Pancreas (tissue), 10 donors: ENCODE measurements at places on chromosomes 16 and 17.

- DNase-seq, result no peak
Measured at GRCh38 chr16:49528866-49529288, 155.3 kb downstream of the C16orf78 start.

DNA sequence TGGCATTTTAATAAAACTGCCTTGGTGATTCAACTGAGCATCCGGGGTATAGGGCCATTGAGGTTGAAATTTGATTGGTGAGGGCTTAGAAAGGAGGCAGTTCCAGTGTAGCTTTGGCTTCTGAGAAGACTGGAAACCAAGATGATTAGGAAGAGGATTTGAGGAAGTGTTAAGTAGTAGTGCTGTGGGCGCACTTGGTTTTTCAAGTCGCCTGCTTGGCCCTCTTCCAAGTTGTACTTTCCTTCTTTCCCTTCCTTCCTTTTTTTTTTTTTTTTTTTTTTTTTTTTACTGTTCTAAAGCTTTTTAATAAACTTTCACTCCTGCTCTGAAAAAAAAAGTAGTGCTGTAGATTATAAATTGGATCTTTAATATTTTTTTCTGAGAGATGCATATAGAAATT, 320.5 kb downstream of the UTP18 start:
- no peak for DNase-seq

GRCh38 chr16:5000573-5001001, 33.1 kb downstream of the NAGPA start:
- DNase-seq, result no peak

DNA sequence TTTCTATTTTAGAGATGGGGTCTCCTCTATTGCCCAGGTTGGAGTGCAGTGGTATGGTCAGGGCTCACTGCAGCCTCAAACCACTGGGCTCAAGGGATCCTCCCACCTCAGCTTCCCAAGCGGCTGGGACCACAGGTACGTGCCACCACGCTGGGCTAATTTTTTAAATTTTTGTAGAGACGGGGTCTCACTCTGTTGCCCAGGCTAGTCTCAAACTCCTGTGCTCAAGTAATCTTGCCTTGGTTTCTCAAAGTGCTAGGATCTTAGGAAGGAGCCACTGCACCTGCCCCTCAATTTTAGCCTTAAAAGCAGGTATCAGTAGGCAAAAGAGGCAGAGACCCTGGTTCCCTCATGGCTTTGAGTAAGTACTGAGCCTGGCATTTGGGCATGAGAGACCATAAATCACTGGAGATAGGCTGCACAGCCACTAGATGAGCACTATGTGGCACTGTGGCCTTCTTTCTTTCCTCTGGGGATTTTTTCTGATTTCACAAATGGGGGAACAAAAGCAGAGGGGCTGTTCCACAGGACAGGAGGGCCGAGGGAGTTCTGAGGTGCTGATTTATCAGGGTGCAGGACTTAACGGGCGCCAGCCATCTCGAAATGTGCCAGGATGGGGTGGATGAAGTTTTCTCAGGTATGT, 82.2 kb downstream of the PLXDC1 start:
- no peak for DNase-seq

DNA sequence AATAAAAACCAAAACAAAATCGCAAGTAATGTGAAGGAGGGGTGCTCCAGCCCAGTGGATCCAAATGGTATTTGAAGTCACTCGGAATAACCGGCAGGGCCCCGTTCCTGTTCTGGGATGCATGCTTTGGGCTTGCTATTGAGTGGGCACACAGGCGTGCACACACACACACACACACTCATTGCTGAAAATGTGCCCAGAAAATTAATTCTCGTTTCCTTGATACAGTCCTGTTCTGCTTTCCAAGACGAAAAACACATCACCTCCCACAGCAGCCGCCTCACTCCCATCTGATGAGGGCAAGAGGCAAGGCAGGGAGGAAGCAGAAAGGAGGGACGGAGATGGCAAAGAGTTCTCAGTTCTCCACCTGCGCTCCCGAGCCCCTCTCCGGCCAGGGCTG, 62.2 kb upstream of the SDK2 start:
- DNase-seq, result no peak

- DNase-seq, result no peak
Measured at GRCh38 chr17:74842146-74842598, 17.5 kb downstream of the GRIN2C start.

- DNase-seq, result no peak
Measured at GRCh38 chr17:12349297-12349696, 316.4 kb upstream of the MYOCD start.

DNA sequence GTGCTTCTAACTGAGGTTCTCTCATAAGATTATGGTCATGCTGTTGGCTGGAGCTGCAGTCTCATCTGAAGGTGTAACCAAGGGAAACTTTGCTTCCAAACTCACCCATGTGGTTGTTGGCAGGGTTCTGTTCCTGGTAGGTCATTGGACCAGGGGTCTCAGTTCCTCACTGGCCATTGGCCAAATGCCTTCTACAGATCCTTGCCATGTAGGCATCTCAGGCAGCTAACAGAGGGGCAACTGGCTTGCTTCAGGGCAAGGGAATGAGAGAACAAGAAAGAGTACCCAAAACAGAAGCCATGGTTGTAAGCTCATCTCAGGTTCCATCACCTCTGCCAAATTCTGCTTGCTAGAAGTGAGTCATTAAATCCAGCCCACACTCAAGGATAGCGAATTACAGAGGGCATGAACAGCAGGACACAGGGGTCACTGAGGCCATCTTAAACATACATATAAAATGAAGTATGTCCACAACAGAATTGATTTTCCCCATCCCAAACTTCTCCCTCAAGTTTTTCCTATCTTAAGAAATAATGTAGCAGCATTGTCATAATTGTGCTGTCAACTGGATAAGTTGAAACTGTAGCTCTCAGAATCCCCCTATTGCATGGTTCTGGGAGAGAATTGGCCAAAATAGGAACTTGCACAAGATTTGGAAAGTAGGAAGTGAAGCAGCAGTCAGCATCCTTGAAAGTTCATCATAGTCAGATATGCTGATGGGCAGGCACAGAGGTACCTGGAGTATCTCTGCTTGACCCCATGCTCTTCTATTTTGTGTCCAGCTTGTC, 42.4 kb upstream of the CES5A start:
- no peak for DNase-seq

- DNase-seq, result no peak
Measured at GRCh38 chr16:81651758-81652718, 127.1 kb upstream of the PLCG2 start.

- no peak for DNase-seq
Measured at GRCh38 chr17:11503308-11504035, 94.8 kb upstream of the DNAH9 start.

GRCh38 chr17:19291646-19292376, 54.6 kb downstream of the EPN2 start:
- DNase-seq, result no peak

DNA sequence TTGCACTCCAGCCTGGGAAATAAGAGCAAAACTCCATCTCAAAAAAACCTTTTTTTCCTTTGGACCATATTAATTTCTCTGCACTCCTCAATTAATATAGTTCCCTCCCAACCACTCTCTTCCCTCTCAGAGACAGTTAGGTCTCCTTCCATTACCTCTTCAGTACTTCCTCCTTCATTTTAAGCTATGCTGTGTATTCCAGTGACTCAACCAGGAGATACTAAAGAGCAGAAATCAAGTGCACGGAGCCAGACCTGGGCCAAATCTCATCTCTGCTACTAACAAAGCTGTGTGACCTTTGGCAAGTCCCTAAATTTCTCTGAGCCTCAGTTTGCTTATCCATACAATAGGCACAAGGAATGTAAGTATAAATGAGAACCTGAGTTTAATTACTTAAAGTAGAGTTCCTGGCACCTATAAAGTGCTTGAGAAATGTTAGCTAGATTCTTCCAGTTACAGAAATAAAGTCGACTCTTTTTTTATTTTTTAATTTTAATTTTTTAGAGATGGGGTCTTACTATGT, 8.5 kb downstream of the PECAM1 start:
- DNase-seq, result no peak
